ENCODE measurements at places on chromosomes 16 and 17. TPM values are rescaled to one million over a fixed set of nuclear protein-coding genes. Genes with fewer than 3 reads are reported as not detected.

DNA sequence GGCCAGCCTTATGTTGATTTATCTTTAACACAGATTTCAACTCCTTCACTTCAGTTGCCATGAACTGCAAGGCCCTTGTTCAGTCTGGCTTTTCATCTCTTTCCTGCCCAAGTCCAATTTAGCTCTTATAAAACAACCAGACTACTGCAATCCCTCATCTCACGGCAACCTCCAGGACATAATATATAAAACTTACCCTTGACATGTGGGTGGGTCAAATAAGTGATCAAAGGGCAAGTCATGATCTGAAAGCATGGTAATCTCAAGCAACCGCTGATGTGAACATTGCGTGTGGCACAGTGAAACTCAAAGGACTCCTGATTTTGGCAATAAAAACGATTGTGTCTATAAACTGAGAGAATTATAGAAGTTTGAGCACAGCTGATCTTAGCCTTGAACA is 364.6 kb downstream of the CDH13 start:
- no peaks in the 10 kb centered on the region for H3K36me3 ChIP-seq
- no peak overlapping the region for H3K4me3 ChIP-seq
- H3K27ac ChIP-seq: peak overlapping the region; percentile 86
- H3K27me3 ChIP-seq: no peaks in the 10 kb centered on the region
- H3K4me1 ChIP-seq: peaks cover 25% of the 10 kb centered on the region

GRCh38 chr17:40915199-40915661 is 22.2 kb downstream of the KRT23 start:
- H3K4me1 ChIP-seq: no peaks in the 10 kb centered on the region

DNA sequence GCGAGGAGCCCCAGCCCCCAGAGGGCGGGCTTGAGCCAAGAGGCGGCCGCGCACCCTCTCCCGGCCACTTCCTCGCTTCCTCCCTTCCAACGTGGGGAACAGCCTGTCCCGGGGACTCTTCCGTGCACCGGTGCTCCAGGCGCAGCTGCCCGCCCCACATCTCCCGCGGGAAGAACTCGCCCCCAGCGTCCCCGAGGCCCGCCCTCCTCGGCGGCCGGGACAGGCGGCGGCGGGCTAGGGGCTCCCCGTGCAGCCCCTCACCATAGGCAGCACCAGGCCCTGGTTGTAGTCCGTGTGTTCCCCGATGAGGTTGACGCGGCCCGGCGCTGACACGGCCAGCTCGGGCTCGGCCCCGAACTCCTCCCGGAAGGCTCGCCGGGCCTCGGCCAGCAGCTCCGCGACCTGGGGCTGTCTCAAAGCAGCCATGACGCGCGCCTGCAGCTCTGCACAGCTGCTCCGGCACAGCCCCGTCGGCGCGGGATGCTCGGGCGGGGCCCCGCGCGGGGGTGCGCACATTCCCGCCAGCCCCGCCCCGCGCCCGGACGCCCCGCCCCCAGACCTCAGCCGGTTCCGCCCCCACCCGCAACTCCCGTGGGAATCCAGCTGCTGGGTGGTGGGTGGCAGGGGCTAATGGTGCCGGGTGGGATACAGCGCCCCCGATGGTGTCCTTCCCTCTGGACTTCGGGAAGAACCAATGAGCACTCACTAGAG is at the start of gene GALK1:
Gene GALK1 (minus strand): TSS at position 482 of the 711 bp plus-strand sequence. CDS start 56 bp downstream, at position 426.
- no peaks in the 10 kb centered on the region for H3K27me3 ChIP-seq
- peak within 1 kb of the TSS; percentile 71 for H3K4me3 ChIP-seq
- H3K27ac ChIP-seq: peak within 1 kb of the TSS; percentile 77
- H3K36me3 ChIP-seq: peaks cover 7% of the 10 kb centered on the region

- DNase-seq: no peak
- no peaks in the 10 kb centered on the region for H3K36me3 ChIP-seq
- H3K27me3 ChIP-seq: no peaks in the 10 kb centered on the region
- no peak overlapping the region for H3K27ac ChIP-seq
- H3K4me3 ChIP-seq: no peak overlapping the region
- no peaks in the 10 kb centered on the region for H3K4me1 ChIP-seq
Observed at GRCh38 chr16:10077861-10078260, 104.4 kb downstream of the GRIN2A start.

DNA sequence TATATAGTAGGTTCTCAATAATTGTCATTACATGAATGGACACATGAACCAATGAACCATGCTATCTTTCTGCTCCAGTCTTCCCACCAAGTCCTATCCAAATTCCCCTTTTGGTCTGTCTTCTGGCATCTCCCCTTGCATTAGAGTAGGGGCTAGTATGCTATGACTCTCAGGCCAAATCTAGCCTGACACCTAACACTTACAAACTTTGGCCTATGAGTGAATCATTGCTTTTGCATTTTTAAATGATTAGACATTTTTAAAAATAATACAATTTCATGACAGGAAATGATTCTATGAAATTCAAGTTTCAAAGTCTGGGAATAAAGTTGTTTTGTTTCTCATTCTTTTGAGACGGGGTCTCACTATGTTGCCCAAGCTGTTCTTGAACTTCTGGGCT is 102.5 kb upstream of the MAF start:
- H3K4me3 ChIP-seq: no peak overlapping the region
- DNase-seq: no peak
- H3K36me3 ChIP-seq: no peaks in the 10 kb centered on the region
- no peaks in the 10 kb centered on the region for H3K27me3 ChIP-seq
- peaks cover 4% of the 10 kb centered on the region for H3K4me1 ChIP-seq

GRCh38 chr16:29678691-29679267 is at the start of gene QPRT:
TSS of gene QPRT (plus strand) at chr16:29679180. CDS start at chr16:29679198, 18 bp downstream.
- peaks cover 7% of the 10 kb centered on the region for H3K4me1 ChIP-seq
- H3K4me3 ChIP-seq: peak within 1 kb of the TSS; percentile 64
- peaks cover 14% of the 10 kb centered on the region for H3K36me3 ChIP-seq
- DNase-seq: peak; percentile 88
- H3K27me3 ChIP-seq: no peaks in the 10 kb centered on the region
- peak within 1 kb of the TSS; percentile 94 for H3K27ac ChIP-seq

- H3K36me3 ChIP-seq: peaks cover 63% of the 10 kb centered on the region
- no peak overlapping the region for H3K27ac ChIP-seq
- H3K4me3 ChIP-seq: no peak overlapping the region
- no peak for DNase-seq
Observed at GRCh38 chr16:87328846-87329245, 11.7 kb upstream of the C16orf95 start.

DNA sequence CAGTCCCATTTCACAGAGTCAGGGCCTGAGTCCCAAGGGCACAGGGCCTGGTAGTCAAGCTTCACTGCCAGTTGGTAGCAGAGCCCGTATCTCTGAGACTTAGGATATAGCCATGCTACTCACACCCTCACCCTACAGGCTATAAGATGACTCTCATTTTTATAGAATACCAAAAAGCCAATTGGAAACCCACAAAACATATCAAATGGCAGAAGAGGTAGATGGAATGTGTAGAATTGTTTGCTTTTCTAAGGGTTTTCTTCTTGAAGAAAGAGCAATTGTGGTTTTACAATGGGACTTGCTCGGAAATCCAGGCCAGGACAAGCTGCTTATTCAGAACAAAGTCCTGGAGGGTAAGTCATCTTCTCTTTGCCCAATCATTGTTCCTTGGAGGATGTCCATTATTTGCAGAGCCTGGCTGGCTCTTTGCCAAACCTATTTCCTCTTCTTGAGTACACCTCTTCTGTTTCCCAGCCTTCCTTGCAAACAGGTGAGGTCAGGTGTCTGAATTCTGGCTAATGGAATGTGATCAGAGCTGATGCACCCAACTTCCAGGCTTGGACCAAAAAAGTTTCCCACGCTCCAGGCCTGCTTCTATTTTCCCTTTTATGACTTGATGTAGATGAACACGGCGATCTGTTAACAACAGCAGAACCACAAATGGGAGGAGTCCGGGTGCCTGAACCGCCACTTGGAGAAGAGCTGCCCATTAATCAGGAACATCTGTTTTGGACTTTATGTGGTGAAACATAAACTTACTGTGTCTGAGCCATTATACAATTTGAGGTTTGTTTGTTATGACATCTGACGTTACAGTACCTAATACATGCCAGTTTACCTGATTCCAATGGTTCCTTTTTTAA is 16.9 kb upstream of the CCL22 start:
- DNase-seq: no peak
- no peak overlapping the region for H3K4me3 ChIP-seq
- H3K27ac ChIP-seq: no peak overlapping the region
- no peaks in the 10 kb centered on the region for H3K36me3 ChIP-seq
- H3K27me3 ChIP-seq: no peaks in the 10 kb centered on the region
- no peaks in the 10 kb centered on the region for H3K4me1 ChIP-seq

DNA sequence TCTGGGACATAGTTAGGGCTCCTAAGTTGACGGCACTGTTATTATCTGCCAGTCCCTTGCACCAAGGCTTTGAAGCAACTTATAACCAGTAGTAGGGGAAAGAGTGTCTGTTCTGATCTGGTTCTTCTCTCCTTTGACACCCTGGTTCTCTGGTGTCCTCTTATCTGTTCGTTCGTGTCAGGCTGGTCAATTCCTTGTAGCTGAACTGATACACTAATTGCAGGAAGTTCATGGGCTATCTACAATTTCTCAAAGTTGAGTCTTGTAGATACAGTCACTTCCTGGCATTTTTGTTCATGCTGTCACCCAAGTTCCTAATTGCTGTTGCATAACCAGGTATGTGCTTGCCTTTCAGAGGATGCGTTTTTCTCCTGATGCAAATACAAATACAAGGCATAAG is 17.3 kb upstream of the MYO1D start:
- peaks cover 38% of the 10 kb centered on the region for H3K4me1 ChIP-seq
- H3K36me3 ChIP-seq: no peaks in the 10 kb centered on the region
- no peak overlapping the region for H3K4me3 ChIP-seq
- no peaks in the 10 kb centered on the region for H3K27me3 ChIP-seq
- DNase-seq: peak; percentile 80

DNA sequence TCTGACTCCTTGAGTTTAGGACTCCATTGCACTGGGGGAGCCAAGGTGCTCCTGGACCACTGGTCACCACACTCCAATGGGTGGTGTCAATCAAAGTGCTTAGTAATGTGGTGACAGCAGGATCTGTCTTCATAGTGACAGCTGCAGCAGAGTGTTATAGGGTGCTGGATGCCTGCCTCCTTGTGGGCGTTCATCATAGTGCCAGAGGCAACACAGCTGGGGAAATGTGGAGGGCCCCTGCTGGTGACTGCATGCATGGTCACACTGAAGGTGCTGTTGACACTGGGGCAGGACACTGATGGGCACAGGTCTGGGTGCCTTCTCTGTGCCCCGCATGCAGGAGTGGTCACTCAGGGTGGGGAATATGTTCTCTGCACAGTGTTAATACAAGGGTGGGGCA is 177.5 kb upstream of the CDH8 start:
- no peak overlapping the region for H3K4me3 ChIP-seq
- H3K27me3 ChIP-seq: no peaks in the 10 kb centered on the region
- DNase-seq: no peak
- no peak overlapping the region for H3K27ac ChIP-seq
- no peaks in the 10 kb centered on the region for H3K36me3 ChIP-seq

Gene ACAP1
- 12.2 TPM for polyA plus RNA-seq

Gene MEOX1
- polyA plus RNA-seq: 2.7 TPM

Gene HEXD
- 50.4 TPM for polyA plus RNA-seq

Gene SEC14L5
- polyA plus RNA-seq: 0.24 TPM

Gene HBM
- polyA plus RNA-seq: 11.9 TPM

Gene CCL14
- polyA plus RNA-seq: 6.8 TPM

Gene DPEP3
- polyA plus RNA-seq: 0.09 TPM

Gene LITAFD
- polyA plus RNA-seq: 1.8 TPM

Gene TBC1D3C
- polyA plus RNA-seq: 3.1 TPM

Measured in large intestine (tissue), 12 donors.